CD4-positive, alpha-beta T cell treated with Interleukin-1 beta for 1 hour (primary cell): ENCODE measurements at places on chromosomes 4 and X.
A peak's percentile ranks its signal among the peaks of the same experiment; 100 is the strongest.

DNA sequence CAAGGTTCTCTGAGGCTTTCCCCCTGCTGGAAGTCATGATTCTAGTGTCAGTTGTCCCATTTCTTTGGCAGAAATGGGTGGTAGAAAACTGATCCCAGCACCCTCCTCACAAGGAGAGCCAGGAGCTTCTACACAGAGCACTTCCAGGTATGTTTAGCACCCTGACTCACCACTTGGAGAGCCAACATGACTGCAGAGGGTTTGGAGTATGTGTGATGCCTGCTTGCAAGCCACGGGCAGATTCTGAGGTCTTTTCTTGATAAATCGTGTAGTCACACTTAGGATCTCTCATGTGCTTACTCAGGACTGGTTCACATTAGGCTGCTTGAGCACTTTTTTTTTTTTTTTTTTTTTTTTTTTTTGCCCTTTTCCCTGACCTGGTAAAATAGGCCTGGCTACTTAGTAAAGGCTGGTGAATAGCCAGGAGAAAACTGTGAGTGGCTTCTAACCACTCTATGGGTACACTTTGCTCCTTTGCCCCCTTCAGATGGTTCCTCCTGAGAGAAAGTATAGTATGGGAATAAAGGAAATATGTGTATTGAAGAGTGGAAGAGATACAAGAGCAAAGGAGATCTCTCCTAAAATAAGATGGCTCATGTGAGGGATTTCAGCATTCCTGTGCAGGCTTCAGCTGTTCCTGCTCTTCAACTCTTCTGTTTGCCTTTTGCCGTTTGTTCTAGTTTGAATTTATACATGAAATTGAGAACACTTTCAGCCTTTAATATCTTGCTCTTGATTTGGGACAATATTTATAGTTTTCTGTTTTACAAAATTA, 103.6 kb downstream of the EMCN start:
- DNase-seq: no peak

GRCh38 chr4:125529071-125529470, 214.3 kb downstream of the FAT4 start:
- no peak for DNase-seq

- DNase-seq: no peak
Observed at GRCh38 chrX:43973249-43974099, at the start of gene NDP. TSS of gene NDP (minus strand) at chrX:43973390. CDS start at chrX:43958645, 14,745 bp downstream.

DNA sequence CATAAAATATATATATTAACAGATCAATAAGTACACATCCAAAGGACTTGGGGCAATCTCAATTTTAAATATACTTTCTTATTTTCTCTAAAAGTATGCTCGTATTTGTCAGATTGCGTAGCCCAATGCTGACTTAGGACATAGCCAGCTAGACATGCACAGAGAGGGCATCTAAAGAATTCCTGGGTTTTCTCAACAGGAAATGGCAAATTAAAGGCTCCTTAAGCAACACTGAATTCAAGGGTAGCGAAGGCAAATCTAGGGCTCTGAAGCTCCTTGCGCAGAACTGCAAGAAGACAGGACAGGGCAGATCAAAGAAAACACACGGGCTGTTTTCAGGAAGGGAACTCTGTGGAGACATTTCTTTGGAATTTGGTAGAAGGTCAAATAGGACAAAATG, 94.6 kb upstream of the FTHL17 start:
- DNase-seq: no peak

GRCh38 chr4:101813604-101814003, 23.1 kb downstream of the BANK1 start:
- DNase-seq: peak; percentile 62

DNA sequence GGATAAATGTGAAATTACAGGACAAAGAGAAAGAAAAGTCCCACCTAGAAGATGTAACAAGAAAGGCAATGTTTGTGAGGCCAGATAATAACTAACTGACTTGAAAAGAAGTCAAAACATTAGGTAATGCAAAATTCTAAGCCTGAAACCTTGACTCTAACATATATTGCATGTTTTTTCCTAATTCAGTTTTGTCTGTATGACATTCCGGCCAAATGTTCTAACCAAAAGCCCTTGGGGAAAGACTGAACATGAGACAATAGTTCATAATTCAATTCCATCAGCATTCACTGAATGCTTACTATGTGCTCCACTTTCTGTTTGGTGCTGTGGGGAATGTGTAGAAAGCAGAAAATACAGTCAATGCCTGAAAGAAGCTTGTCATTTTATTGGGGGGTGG, 84.8 kb upstream of the PLAC1 start:
- no peak for DNase-seq

GRCh38 chr4:121077496-121077895, 5.2 kb upstream of the NDNF start:
- no peak for DNase-seq

- DNase-seq: no peak
Observed at GRCh38 chrX:95290455-95290854, 1394.2 kb upstream of the DIAPH2 start.

- no peak for DNase-seq
Observed at GRCh38 chr4:85741921-85742591, 267.1 kb downstream of the ARHGAP24 start.

DNA sequence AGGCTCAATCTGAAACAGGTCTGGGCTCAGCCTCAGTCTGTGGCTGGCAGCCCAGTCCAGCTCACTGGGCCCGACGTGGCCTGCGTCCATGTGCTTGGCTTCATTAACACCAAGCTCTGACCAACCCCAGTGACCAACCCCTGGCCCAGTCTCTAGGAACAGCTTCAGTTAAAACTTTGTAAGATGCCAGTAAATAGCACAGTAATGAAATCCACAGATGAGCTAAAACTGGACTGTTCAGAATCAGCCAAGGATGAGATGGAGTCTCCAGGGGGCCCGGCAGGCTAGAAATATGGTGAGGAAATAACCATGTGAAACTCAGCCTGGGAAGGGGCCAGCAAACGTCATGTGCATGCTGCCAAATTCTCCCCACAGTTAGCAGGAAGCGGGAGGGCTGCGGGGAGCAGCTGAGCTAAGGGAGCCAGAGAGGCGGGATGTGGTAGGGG, 37.1 kb upstream of the XPNPEP2 start:
- no peak for DNase-seq

- no peak for DNase-seq
Observed at GRCh38 chr4:1509366-1509765, 103.1 kb upstream of the NKX1-1 start.

GRCh38 chrX:117487421-117487820, 629.2 kb downstream of the KLHL13 start:
- DNase-seq: no peak

DNA sequence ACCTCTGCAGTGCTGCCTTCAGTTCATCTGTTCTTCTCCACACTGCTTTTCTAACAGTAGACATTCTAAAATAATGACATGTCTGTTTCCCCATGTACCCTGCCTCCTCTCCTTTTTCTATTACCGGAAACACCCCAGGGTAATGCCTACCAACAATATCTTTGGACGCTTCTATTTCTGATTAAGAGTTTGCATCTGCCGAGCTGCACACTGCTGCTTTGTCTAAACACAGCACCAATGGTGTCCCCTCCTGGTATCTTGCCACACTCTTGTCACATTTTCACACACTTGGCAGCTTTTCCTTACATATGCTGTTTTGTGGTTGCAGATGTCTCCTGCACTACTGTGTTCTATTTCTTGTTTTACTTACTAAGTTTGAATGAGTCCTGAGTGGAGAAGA, 288.8 kb downstream of the GRIA2 start:
- DNase-seq: no peak

GRCh38 chr4:2924286-2924685, 38.9 kb downstream of the NOP14 start:
- DNase-seq: no peak

GRCh38 chr4:141513866-141514265, 122.5 kb upstream of the IL15 start:
- no peak for DNase-seq

DNA sequence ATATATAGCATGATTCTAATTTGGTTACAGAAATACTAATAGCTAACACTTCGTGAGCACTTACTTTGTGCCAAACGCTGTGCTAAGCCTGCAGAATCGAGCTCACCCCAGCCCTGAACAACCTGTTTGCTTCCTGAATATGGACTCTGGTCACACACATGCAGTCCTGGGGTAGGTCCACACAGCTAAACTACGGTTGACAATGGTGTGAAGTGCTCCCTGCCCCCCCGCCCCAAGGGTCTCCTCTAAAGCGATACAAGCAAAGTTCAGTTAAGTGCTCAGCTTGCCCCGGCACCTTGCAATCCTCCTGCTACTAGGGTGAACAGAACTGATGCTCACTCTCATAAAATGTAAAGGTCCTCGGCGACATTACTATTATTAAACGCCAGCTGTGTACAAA, 879 bp downstream of the FOXP3 start:
- DNase-seq: no peak

DNA sequence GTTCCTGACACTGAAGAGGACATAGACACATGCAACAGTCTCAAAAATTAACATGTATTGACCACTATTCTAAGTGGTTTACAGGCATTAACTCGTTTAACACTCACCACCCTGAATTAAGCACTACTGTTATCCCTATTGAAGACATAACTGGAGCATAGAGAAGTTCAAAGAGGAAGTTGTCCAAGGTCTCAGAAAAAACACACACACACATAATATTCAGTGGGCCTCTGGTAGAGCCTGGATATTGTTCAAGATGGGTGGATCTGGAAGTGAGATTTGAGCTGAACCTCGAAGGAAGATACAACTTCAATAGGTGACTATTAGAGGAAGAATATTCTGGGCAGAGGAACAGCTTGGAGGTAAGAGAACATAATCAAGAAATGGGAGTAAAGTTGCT, 334.9 kb downstream of the HNRNPD start:
- no peak for DNase-seq

DNA sequence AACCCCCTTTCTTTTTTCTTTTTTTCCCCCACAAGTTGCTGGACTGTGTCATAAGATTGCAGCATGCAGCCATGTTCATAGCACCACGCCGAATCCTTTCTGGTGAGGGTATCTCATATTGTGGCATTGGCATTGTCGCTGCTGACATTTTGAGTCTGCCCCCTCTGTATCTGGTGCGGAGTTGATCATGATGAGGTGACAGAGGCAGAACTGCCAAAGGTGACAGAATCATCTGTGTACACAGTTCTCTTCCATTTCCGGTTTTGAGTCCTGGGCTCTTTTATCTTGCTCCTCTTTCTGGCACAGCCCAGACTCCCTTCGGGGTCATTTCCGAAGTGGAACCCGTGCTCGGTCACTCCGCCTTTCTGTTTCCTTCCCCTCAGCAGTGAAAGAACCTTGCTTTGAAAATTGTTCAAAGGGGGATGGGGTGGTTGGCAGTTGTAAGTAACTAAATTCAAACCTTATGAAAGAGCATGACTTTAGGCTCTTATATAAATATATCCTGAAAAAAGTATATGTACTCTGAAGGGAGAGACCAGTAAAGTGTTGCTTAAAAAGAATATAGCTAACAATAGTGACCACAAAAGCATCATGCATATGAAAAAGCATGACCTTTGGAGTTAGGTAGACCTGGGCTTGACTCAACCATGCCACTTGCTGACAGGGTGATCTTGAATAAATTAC, 55.0 kb upstream of the BMP2K start:
- peak; percentile 2 for DNase-seq

- no peak for DNase-seq
Observed at GRCh38 chr4:139593091-139593564, 37.1 kb upstream of the SETD7 start.

GRCh38 chrX:125205133-125205917, 114.3 kb upstream of the TEX13C start:
- no peak for DNase-seq

GRCh38 chrX:15908603-15909290, 54.1 kb upstream of the AP1S2 start:
- no peak for DNase-seq

GRCh38 chr4:84491481-84491880, 7.6 kb downstream of the NKX6-1 start:
- no peak for DNase-seq

GRCh38 chrX:129719931-129720530, 18.7 kb upstream of the XPNPEP2 start:
- DNase-seq: no peak

DNA sequence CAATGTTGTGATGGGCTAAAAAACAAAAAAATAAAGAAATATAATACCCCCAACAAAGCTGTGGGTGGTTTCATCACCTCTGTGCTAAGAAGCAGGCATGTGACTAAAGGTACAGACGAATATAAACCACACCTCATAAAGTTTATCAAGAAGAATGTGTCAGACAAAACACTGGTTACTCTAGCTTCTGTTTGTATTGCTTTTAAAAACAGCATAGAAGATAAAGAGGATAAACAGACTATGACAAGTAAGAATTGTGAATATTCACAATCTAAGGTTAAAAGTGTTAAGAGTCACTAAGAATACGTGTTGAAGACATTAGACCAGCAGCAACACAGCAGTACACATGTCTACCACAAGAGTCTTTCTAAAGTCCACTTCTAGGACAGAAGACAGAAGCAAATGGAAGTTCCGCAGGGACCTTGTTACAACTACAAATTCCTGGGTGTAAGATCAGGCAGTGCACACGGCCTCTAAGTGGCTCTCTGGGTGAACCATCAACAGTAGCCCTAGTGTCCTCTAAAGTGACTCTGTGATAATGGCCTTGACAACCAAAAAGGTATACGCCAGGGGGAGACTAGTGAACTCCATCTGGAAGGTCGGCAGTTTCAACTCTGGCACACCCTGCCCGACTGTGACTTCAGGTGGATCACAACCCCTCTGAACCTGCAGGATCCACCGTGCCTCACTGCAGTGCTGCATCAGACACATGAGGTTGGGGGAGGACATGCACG, 8.3 kb upstream of the FGFBP2 start:
- DNase-seq: no peak

GRCh38 chrX:19960913-19961312, 29.9 kb downstream of the BCLAF3 start:
- no peak for DNase-seq
